Stimulated activated naive CD4-positive, alpha-beta T cell (primary cell): ENCODE measurements at places on chromosomes 7 and 10.
A peak's percentile ranks its signal among the peaks of the same experiment; 100 is the strongest.

DNA sequence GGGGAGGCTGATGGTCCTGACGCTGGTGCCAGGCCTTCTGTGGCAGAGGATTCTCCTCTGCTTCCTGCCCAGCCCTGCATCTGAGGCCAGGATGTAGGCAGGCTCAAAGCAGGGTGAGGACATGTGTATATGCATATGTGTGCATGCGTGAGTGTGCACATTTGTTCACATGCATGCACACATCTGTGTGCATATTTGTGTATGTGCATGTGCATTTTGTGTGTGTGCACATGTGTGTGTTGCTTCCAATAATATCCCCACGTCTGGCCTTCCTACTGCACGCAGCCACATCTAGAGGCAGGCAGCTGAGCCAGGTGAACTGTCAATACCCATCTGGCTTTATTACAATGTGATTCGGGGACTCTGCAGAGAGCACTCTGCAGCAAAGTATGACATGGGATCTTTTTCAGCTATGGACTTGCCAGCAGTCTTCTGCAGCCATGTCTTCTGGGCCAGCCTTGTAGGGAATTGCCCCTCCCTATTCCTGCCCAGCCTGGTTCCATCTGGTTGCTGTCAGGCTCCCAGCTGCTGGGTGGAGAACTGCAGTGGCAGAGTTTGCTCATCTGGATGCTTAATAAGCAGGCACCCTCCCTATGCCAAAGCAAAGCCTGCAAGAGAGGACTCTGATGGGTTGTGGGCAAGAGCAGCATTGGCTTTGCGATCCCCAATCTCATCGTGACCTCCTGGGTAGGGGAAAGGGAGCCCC, 140.7 kb downstream of the PFKFB3 start:
- DNase-seq: no peak

DNA sequence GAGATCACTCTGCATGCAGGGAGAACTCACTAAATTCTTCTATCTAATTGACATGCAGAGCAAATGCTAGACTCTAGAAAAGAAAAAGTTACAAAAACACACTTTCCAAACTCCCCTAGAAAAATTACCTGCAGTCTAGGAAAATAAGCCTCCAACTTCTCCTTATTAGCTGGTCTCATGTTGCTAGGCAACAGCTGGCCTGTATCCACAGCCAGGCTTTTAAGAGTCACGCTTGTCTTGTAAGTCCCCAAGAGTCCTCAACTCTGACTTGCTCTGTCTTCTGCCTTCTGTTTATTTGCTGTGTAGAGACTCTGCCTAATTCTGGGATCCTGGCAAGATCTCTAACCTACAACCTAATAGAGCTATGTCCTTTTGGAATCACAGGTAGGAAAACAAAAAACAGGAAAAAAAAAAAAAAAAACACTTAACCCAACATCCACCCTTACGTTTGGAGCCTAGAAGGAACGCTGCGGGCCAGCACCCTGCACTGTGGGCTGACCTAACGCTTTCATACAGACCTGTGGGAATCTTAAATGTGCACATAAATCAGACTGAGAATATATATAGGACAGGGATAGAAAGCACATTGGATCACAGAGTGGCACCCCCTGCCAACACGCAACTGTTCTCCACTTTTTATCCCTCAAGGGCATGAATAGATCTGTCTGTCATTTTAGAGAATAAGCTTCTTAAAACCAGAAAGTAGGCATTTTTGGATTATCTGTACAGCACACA, 117.0 kb upstream of the PTPRZ1 start:
- no peak for DNase-seq

GRCh38 chr10:114060456-114060855, 16.8 kb downstream of the ADRB1 start:
- no peak for DNase-seq

DNA sequence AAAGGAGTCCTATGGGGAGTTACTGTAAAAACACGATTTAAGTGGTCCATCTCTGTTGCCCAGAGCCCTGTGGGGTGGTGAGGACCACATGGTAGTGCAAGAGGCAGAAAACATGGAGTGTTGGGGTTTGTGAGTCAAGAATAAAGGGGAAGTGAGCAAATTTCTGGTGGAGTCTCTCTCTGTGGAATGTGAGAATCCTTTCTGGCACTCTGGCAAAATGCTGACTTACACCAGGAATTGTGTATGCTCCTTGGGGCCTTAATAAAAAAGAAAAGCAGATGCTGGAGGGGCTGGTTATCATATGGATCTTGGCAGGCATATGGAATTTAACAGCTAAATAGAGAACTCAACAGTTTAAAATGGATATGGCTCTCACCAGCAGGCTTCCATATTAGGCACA, 486.0 kb downstream of the TNS3 start:
- DNase-seq: no peak

- DNase-seq: no peak
Measured at GRCh38 chr7:155766966-155767916, 45.0 kb downstream of the SHH start.

GRCh38 chr10:80464557-80465450, 10.7 kb downstream of the TSPAN14 start:
- DNase-seq: no peak

- no peak for DNase-seq
Measured at GRCh38 chr7:35384761-35385700, 131.1 kb upstream of the TBX20 start.

GRCh38 chr10:15213461-15213861, 45.0 kb upstream of the NMT2 start:
- no peak for DNase-seq

GRCh38 chr10:77289027-77289501, 348.5 kb downstream of the KCNMA1 start:
- no peak for DNase-seq

DNA sequence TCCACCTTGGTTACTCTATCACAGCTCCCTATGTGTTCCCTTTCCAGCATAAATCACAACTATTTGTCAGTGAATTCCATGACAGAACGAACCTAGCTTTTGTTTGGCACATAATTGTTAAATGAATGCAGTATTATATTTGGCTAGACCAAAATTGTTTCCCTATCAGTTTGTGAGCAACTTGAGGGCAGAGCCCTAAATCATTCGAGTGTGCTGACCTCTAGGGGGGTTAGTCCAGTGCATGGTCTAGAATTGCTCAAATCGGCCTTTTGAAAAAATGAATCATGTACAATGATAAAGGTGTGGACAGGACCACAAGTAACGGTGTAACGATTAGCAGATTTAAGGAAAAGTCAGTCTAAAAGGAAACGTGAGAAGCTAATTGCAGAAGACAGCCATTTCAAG, 475 bp upstream of the NRBF2 start:
- no peak for DNase-seq

- DNase-seq: no peak
Measured at GRCh38 chr10:11782793-11783557, 40.2 kb upstream of the PROSER2 start.

DNA sequence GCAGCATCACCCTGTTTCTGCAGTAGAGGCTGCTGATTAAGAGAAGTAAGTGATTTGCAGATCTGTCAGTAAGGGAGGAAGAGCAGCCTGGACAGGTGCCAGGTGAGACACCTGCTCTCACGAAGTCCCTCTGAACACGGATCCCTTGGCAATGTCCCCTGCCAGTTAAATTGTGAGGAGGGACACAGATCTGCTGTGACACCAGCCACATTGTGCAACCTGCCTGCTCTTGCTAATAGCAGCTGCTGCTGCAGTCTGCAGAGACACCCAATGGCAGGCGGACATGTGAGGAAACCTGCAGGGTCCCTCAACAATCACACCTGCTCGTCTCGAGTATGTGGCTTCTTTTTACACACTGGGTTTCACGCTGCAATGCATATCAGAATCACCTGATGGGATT, 31.9 kb downstream of the ANXA11 start:
- no peak for DNase-seq

GRCh38 chr7:118153551-118154177, 30.3 kb upstream of the LSM8 start:
- no peak for DNase-seq

DNA sequence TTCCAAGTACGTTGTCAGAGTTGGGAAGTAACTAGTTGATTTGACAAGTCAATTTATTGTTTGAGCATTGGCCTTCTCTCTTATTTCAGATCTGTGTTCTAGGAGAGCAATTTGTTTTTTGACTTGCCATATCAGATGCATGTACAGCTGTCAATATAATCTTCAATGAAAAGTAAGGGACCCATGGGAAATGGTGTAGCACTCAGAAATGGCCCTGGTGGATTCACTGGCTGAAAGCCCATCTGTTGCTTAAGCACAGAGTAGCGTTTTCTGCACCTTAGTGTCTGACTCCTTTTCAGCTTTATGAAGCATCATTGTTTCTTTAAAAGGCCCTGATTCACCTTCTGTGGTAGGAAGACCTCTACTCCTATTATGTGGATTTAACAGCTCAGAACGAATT, 10.2 kb downstream of the GARS1 start:
- DNase-seq: no peak

- DNase-seq: no peak
Measured at GRCh38 chr10:78903341-78903940, 165.3 kb upstream of the ZMIZ1 start.

GRCh38 chr7:51316666-51317581, at the start of gene COBL:
TSS of gene COBL (minus strand) at chr7:51316809. CDS start at chr7:51316633, 176 bp downstream.
- DNase-seq: no peak

DNA sequence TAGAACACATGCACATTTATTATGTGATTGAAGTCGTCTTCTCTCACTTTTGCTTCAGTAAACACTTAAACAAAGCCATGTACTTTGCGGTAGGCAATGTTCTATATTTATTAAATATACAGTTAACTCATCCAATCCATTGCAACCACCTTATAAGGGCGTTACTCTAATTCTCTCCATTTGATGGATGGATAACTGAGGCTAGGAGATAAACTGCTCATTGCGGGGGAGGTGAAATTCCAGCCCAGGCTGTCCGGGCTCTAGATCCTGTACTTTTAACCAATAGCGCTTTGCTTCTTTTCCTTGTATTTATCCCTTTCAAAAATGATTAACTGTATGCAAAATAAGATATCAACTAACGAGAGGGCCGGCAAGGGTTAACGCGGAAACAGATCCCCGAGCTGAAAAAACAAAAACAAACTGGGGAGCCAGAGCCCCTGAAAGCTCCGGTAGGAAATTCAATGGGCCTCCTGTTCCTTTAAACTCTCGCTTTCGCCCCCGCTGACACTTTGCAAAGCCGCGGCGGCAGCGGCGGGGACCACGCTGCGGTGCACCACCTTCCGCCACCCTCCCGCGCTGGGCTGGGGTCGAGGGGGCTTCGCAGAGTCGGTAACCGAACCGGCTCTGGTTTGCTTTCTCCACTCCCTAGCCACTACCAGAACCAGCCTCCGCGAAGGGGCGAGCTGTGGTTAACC, 1.0 kb upstream of the PLXDC2 start:
- DNase-seq: no peak

- DNase-seq: no peak
Measured at GRCh38 chr10:43249962-43250614, 16.8 kb downstream of the RASGEF1A start.

GRCh38 chr7:132049462-132050304, 493.3 kb upstream of the PODXL start:
- DNase-seq: no peak

DNA sequence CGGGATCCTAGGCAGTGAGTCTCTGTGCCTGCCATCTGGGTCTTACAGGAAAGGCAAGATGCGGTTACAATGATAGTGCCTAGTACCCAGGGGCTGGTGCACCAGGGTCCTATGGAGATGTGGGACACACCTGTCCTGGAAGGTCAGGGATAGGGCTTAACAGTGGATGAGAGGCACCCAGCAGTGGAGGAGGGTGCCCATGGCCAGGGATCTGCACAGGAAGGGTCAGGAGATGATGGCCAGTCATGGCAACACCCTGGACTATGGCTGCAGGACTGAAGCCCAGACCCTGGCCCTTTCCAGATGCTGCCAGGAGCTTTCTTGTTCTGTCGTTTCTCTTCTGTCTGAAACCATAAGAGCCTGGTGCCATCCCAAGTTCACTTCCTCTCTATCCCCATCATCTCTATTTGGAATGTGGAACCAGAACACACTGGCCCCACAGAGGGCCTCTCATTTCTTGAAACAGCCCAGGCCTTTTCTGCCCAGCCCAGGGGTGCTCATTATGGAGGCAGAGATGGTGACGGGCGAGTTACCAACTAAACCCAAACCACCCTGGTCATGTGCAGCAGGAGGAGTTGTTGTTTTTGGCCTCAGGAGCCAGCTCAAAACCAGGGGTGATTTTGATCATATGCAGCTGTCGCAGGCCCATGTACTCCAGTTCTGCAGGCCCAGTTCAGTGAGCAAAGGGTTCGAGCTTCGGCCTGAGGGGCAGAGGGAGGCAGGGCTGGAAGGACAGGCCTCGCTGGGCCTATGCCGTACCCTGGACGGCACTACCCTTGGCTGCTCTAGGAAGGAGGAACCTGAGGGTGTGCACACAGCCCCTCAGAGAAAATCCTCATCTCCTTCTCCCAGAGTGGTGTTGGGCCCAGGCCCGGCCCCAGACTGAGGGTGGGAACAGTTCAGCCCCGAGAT, 52.6 kb upstream of the GDF10 start:
- DNase-seq: no peak

GRCh38 chr7:94366832-94367231, 27.9 kb upstream of the COL1A2 start:
- DNase-seq: no peak

- no peak for DNase-seq
Measured at GRCh38 chr7:115410972-115411686, 489.2 kb downstream of the MDFIC start.

- DNase-seq: no peak
Measured at GRCh38 chr7:37040330-37040729, 316.0 kb upstream of the AOAH start.

GRCh38 chr7:73451780-73452398, 18.3 kb downstream of the FZD9 start:
- peak; percentile 11 for DNase-seq

- peak; percentile 74 for DNase-seq
Measured at GRCh38 chr10:31928549-31929260, at the start of gene ARHGAP12. TSS of gene ARHGAP12 (minus strand) at chr10:31928831. CDS start at chr10:31908855, 19,976 bp downstream.

GRCh38 chr10:88116971-88117626, 253.7 kb downstream of the PTEN start:
- no peak for DNase-seq

- DNase-seq: no peak
Measured at GRCh38 chr10:78566284-78567111, 502.3 kb upstream of the ZMIZ1 start.
